Stimulated activated CD8-positive, alpha-beta memory T cell treated with anti-CD3 and anti-CD28 coated beads, Interleukin-7, amount 100 ng/mL, for 24 hours (primary cell): ENCODE measurements at places on chromosomes 11 and 22.

DNA sequence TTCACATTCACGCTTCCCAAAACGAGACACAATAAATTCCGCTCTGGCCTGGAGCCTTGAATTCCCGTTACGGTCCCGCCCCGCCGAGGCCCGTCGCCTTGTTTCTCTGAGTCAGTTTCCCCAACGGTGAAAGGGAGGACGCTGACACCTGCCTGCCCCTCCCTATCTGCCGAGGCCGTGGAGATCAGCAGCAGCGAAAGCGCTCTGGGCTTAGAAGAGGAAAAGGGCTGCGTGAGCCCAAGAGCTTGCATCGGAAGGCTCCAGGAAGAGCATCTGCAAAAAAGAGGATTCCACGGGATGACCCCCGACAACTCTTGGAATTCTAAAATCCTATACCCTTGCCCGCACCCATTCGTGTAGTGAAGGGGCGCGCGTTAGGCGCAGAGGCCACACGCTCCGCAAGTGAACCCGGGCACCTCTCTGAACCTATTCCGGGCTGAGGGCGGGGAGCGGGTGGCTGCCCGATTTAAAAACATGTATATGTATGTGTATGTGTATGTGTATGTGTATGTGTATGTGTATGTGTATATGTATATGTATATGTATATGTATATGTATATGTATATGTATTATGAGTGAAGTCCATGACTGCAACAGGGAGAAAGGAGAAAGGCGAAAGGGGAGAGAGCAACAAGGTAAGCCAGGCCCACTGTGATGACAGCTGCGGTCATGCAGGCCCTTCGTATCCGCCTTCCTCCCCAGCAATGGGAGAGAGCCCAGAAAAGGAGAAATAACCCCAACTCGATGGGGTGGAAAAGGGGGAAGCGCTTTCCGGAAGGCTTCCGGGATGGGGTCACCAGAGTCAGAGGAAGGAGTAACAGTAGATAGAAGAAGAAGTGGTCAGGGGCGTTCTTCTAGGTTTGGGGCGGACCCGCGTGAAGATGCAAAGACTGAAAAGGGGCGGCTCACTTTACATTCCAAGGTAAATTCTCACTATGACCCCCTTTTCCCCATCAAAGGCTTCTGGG is 948 bp upstream of the MRTFA start:
- peak; percentile 29 for DNase-seq

DNA sequence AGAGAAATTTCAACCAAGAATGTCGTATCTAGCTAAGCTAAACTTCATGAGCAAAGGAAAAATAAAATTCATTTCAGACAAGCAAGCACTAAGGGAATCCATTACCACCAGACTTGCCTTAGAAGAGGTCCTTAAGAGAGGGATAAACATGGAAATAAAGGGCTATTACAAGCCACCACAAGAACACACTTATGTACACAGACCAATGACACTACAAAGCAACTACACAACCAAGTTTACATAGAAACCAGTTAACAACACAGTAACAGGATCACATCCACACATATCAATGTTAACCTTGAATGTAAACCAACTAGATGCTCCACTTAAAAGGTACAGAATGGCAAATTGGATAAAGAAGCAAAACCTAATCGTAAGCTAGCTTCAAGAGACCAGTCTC is 38.0 kb downstream of the TMEM123 start:
- no peak for DNase-seq

GRCh38 chr22:48824712-48825651 is 1002.7 kb downstream of the BRD1 start:
- no peak for DNase-seq

GRCh38 chr11:119460097-119460496 is 37.1 kb upstream of the THY1 start:
- DNase-seq: no peak

GRCh38 chr11:2387266-2387987 is 10.3 kb downstream of the CD81 start:
- no peak for DNase-seq

- DNase-seq: peak; percentile 8
Measured at GRCh38 chr11:78646564-78647185, 72.0 kb upstream of the NARS2 start.

GRCh38 chr11:17477084-17477333 is 364 bp upstream of the ABCC8 start:
- no peak for DNase-seq

- DNase-seq: no peak
Measured at GRCh38 chr11:121485216-121485615, 32.4 kb upstream of the SORL1-AS1 start.

DNA sequence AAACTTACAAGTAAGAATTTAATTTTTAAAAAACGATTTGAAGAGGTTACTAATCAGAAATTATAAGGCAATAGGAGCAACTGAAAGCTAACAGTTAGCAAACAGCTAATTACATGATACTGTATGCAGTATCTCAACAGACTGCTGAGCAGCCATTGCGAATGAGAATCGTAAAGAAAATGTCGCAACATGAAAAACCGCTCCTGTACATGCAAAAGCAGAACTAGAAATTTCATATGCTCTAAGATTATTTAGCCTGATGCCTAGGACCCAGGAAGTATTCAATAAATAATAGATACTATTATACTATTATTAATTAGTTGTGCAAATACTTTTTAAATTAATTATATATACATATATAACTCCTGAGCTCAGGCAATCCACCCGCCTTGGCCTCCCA is 48.7 kb upstream of the EP300 start:
- no peak for DNase-seq

- no peak for DNase-seq
Measured at GRCh38 chr22:48402591-48403031, 1425.1 kb downstream of the BRD1 start.

GRCh38 chr22:41479671-41480396 is 10.9 kb downstream of the ACO2 start:
- no peak for DNase-seq

- no peak for DNase-seq
Measured at GRCh38 chr22:40499209-40499623, 128.8 kb downstream of the SGSM3 start.

- DNase-seq: no peak
Measured at GRCh38 chr11:123582992-123583504, 71.4 kb downstream of the SCN3B start.

DNA sequence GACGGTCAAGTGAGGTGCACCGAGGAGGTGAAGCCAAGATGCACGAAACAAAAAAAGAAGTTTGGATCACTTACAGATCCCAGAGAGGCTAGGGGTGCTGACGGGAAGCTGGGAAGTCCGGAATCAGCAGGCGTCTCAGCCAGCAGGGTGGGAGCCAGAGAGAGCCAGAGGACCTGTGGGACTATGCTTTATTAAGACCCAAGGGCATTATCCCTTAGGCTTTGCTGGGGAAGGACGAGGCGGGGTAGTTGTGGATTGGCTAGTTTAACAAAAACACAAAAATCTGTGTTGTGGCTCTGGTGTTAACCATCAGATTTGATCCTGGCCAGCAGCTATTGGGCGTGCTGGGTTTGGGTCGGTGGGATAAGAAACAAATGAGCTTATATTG is 427.1 kb downstream of the DYNC2H1 start:
- DNase-seq: no peak

DNA sequence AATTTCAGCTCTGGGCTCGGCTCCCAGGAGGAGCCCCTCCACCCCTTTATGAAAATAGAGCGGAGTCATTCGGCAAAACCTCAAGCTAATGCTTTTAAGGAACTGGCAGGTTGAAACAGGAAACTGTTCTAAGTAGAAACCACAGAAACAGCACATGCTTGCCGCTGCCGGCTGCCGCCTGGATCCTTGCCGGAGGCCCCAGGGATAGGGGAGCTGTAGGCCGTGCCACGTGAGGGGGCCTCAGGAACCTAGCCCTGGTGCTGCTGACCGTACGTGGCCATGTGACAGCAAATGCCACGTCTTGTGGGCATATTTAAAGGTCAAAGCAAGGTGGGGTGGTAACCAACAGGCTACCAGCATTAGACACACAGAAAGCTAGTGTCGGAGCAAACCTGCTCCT is 77.9 kb upstream of the TIMP3 start:
- peak; percentile 16 for DNase-seq

DNA sequence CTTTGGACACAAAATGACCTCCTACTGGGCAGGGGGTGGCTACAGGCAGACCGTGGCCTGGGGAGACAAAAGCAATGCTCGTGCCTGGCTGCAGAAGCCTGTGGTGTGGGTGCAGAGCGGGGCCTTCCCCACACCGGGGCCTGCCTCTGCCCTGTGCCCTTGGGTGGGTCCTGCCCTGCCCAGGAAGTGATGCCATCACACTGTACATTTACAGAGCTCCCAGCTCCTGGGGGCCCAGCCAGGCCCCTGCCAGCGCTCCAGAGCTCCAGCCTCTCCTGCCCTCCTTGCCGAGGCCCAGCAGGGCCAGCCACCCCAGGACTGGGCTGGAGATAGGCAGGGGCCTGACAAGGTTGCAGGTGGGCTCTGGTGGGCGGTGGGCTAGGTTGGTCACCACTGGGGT is 40.1 kb downstream of the MUC5B start:
- no peak for DNase-seq

- no peak for DNase-seq
Measured at GRCh38 chr11:113593698-113594308, 112.3 kb downstream of the TMPRSS5 start.

- no peak for DNase-seq
Measured at GRCh38 chr11:14645015-14645912, 1.7 kb downstream of the PDE3B start.

GRCh38 chr11:38819981-38820380 is 2221.9 kb upstream of the RAG2 start:
- DNase-seq: no peak

DNA sequence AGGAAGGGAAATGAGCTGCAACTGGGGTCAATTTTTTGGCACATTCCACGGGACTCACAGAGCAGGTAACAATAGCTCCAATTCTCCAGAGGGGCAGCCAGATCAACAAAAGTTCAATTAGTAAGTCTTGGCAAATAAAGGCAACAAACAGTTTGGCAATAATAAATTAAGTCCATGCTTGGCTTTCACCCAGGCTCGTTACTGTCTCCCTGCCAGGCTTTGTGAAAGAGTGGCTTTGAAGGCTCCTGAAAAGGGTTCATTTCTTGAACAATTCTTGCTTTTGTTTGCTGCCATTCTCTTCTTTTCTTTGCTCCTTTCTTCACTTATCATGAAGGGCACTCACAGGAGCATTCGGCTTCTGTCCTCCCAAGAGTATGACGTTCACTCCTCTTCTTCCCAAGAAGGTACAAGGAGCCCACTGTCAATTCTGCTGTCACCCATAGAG is 123.3 kb downstream of the APIP start:
- no peak for DNase-seq

GRCh38 chr11:7973011-7973410 is 7.8 kb upstream of the NLRP10 start:
- DNase-seq: no peak

DNA sequence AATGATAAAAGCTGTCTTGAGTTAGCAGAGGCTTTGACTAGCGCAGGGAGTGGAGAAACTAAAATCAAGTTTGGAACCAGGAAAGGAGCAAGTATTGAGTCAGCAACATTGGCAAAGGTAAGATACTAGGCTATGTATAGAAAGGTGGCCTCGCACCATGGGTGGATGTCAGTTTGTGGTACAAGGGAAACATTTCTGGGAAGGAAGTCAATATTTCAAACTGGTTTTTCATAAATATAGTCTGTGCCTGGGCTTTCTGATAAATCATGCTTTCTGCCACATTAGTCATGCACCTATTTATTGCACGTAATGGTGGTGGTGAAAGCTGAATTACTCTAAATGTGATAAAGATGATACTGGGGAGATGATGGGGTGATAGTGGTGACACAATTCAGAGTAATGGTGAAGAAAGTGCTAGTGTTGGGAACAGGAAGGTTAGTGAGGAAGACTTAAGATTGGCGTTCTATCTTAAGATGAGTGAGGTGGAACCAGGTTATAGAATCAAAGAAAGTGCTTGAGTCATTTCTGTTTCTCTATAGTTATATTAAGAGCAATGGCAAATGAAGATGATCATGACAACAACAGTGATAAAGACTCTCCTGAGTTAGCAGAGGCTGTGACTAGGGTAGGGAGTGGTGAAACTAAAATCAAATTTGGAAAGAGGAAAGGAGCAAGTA is 729.0 kb downstream of the FAM181B start:
- no peak for DNase-seq

- no peak for DNase-seq
Measured at GRCh38 chr11:76102802-76103201, 103.5 kb downstream of the WNT11 start.

- DNase-seq: no peak
Measured at GRCh38 chr11:15801126-15801525, 555.2 kb downstream of the SOX6 start.

DNA sequence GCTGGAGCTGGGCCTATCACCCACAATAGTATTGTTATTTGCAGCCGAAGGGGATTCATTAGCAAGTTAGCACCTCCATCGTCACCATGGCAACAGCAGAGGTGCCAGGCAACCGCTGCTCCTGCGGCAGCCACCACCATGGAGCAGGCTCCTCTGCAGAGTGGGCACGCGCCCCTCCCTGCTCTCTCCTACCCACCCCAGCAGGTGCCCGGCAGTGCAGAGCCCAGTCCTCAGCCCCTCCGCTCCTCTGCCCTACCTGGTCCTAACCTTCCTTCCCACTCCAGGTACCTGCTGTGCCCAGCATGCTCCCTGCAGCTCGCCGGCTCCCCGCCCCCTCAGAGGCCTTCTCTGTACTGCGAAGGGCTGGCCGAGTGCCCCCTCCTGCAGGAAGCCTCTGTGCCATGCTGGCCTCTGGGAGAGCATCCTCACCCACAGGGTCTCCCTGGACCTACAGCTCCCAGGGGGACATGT is 3.6 kb downstream of the DUSP8 start:
- DNase-seq: no peak

DNA sequence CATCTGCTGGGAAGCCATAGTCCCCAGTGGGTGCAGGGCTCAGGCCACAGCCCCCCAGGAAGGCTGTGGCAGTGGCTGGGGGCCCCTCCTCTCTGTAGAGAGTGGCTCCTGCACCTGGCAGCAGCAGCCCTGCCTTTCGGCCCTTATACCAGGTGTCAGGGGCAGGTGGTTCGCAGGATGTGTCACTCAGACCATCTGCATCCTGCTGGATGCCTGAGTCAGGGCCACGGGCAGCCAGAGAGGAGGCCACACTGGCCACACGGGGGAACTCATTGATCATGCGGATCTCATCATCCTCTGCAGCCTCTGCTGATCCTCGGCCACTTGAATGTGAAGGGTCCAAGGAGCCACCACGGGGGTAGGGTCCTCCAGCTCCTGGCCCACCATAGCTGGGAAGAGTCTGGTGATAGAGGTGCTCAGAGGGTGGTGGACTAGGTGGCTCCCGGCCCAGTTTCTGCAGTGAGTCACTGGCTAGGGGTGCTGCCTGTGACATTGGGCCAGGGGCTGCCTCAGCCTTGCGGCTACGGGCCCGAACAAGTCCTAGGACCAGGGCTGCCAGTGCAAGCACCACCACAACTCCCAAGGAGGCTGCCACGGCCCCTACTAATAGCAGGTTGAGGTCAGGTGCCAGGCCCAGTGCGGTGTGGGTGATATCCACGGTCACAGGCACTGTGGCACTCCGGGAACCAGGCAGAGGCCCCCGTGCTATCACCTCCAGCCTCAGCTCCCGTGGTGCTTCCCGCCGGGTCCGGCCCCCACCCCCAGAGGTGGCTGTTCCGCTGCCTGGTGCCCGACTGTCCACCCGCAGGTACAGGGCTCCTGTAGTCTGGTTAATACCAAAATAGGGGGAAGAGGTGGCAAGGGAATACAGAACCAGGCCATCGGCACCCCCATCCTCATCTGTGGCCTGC is 3.3 kb upstream of the TPP1 start:
- no peak for DNase-seq
